ENCODE measurements at places on chromosomes 3 and 15. TPM values are rescaled to one million over a fixed set of nuclear protein-coding genes. Genes with fewer than 3 reads are reported as not detected.

Gene ITPKA
- 1.1 TPM for total RNA-seq

Gene PLSCR2
- total RNA-seq: not detected

Gene CELSR3
- 0.19 TPM for total RNA-seq

- DNase-seq: no peak
These were observed 90.5 kb upstream of the IL12A start for GRCh38 chr3:159898147-159898546.

DNA sequence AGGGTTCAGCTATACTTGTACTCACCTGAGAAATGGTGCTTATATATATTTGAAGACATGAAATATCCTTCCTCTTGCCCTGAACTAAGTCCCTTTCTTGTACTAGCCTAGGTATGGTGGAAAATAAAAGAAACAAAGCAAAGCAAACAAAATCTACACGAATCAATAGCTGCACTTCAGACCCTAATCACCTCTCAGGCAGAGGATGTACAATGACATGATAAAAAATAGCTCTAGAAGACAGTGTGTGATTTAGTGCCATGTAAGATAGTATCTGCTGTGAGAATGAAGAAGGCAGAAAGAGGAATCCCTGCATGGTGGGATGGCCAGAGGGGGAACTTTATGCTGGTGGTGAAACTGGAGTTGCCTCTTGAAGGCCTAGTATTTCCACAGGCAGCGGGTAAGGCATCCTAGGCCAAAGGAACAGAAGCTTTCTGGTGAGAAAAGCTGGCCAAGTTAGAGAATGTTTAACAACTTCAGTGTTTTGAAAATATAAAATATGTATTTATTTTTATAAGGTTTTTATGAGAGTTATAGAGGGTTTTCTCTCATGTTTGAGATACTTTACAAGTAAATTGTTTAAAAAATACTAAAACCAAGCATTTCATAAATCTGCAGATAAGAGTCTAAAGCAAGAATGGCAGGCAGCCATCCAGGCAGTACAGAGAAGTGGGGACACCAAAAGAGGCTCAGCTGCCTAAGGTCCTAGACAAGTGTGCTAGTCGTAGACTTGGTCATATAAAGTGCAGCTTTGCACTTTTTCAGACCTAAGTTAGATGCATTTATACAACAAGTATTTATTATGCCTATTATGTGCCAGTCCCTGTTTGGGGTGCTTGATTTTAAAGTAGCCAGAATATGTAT, 14.9 kb downstream of the LEKR1 start:
- no peak for DNase-seq

DNA sequence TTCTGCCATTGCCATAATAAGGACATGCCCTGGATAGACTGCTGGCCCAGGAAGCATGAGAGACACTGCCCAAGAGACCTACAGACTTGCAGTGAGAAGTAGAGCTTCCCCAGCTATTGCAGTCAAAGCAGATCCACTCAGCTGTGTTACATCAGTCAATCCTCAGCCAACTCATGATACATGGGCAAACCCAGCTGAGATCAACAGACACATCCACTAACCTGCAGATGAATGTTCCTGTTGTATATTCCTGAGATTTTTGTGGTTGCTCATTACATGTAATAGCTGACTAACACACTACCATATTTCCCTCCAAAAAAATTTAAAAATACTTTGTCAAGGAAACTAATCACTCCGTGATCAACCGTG, 68.6 kb downstream of the DCLK3 start:
- DNase-seq: no peak

DNA sequence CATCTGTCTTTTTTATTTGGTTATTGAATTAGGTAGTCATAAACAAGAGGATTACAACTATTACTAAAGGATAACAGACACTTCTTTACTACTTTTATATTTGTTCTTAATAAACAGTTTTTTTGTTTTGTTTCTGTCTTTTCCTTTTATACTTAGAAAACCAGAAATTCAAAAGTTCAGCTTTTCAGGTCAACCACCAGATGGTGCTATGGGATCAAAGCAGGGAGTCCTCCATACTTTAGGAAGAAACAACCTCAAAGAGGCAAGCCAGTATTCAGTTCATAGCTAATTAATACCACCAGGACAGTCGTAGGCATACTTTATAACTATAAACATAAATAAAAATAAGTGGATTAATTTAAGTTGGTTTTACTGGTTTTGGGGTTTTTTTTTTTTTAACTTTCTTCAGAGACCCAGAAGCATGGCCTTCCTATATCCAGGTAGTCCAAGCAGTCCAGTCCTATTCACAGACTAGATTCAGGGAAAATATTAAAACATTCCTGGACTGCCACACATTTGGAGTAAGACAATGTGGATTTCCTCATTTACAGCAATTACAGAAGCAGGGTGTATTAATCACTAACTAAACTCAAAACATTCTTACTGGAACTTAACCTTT, 16.0 kb upstream of the EID1 start:
- peak; percentile 46 for DNase-seq

DNA sequence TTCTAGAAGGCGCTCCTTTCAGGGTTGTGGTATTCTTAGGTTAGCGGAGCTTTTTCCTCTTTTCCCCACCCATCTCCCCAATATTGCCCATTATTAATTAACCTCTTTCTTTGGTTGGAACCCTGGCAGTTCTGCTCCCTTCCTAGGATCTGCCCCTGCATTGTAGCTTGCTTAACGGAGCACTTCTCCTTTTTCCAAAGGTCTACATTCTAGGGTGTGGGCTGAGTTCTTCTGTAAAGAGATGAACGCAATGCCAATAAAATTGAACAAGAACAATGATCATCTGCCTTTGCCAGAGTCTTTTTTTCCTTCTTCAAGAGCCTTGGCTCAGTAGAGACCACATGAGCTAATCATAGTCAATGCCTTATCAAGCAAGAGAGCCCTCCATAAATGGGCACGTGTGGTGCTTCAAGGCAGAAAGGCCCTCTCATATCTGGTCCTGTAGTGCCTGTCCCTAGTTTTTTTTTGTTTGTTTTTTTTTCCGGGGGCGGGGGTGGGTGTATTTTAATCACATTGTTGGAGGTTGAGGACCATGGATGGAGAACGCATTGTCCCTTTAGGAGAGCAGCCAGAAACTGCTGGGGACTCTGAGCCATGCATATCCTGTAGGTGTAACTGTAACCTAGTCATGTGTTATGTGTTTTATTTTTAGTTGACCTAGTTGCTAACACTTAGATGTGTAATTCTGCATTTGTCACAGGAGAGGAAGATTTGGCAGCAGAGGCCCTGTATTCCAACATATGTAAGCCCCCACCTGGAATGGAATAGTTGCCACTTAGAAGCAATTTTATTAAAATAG, 64.7 kb upstream of the ACAD9 start:
- peak; percentile 69 for DNase-seq

DNA sequence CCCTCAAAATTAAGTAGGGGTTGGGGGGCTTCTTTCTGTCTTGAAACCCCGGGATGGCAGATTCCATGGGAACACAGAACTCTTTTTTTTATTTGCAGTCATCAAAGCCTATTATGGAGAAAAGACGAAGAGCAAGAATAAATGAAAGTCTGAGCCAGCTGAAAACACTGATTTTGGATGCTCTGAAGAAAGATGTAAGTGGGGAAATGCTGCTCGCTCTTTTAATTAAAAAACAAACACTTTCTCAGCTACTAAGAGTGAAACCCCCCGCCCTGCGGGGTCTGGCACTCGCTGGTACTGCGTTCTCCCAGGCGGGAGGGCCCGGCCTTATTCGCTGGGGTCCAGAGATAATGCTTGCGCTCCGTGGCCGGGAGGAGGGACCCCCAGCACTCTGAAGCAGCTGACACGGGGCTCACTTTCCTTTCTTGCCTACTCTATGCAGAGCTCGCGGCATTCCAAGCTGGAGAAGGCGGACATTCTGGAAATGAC, 615 bp downstream of the HES1 start:
- peak; percentile 40 for DNase-seq

DNA sequence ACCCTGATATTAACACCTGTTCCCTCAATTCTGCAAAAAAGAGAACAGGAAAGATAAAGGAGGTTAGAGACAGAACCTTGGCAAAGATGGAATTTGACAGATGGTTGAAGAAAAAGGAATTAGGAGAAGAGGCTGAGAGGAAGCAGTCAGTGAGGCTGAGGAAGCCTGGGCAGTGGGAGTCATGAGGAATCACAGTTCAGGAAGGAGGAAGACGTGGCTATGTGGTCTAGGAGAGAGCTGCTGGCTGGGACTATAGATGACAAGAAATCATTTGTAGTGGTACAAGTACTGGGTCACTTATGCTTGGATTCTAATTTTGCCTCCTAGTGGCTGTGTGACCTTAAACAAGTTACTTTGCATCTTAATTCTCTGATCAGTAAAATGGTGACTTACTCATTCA, 49.0 kb downstream of the LARS2 start:
- no peak for DNase-seq

DNA sequence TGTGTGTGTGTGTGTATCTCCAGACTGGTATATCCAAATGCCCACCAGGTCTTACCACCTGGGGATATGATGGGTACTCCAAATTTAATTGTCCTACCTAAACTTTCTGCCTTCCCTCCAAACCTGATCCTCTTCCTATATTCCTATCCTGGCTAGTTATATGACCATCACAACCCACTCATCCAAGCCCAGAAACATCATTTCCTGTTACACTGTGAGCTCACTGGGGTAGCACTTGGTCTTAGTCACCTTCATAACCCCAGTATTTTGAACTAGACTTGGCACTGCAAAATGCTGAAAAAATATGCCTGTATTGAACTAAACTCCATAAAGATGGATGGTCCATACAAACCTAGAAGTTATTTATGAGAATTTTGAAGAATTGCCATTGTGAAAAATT, 178.8 kb upstream of the EIF1B start:
- DNase-seq: no peak

- no peak for DNase-seq
These were observed 1.2 kb upstream of the MLF1 start for GRCh38 chr3:158569794-158570193.

- DNase-seq: no peak
These were observed 17.6 kb downstream of the VGLL4 start for GRCh38 chr3:11626084-11626463.

DNA sequence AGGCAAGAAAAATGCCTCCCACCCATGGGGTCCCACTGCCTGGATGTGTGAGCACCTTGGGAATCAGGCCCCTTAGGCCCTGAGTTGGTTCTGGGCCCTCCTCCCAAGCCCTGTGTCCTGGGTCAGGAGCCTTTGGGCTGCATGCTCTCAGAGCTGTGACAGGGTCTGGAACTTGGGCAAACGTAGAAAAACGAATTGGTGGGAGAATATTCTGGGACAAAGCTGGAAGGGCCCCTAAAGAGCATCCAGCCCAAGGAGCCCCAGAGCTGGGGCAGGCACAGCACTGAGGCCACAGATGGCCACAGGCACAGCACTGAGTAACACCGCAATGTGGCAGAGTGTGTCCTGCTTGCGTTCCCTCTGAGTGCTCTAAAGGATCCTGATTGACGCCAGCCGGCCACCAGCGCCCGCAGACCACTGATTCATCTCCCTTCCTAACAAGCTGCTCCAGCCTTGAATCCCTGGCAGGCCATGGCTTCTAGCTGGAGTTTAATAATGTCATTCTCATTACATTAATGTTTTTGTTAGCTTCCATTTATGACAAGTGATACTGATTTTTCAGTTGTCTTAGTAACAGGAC, 18.6 kb upstream of the SEC13 start:
- DNase-seq: no peak

GRCh38 chr3:116950301-116951055, 240.9 kb downstream of the TUSC7 start:
- DNase-seq: no peak

GRCh38 chr15:77712438-77712837, 79.7 kb upstream of the LINGO1 start:
- DNase-seq: no peak

DNA sequence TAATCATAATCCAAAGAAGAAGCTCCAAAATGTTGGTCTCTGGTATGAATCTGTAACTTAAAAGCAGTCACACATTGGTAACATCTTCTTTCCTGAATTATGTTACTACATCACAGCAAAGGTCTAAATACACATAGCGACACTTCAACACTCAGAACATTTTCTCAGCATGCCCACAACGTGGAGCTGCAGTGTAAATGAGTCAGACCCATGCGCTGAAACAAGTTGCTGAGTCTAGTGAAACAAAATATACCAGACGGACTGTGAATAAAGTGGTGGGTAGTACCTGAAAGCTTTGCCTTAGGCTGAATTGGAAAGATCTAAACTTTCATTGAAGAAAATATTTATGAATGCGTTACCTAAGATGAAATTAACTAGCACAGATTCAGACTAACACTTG, 33.2 kb upstream of the GOLGA8B start:
- DNase-seq: no peak

- no peak for DNase-seq
These were observed 213.2 kb downstream of the PDZRN3 start for GRCh38 chr3:73411545-73411944.

DNA sequence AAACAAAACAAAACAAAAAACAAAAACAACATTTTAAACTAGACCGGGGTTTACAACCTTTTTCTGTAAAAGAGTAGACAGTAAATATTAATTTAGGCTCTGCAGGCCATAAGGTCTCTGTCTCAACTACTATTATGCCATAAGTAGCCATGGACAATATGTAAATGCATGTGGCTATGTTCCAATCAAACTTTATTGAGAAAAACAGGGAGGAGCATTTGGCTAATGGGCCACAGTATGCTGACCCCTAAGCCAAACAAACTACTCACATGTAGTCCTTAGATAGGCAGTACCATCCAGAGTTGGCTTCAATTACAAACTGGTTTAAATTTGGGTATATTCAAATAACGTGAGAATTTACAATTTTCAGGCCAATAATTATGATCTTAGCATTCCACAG, 144.2 kb downstream of the TBL1XR1 start:
- no peak for DNase-seq
